ENCODE measurements at places on chromosomes 5 and 9.

GRCh38 chr5:158499892-158500418, 599.8 kb downstream of the EBF1 start:
- no peak for DNase-seq

- peak; percentile 40 for DNase-seq
Measured at GRCh38 chr5:141637123-141637766, 448 bp downstream of the RELL2 start.

- DNase-seq = no peak
Measured at GRCh38 chr9:89078421-89078820, 87.2 kb downstream of the S1PR3 start.

DNA sequence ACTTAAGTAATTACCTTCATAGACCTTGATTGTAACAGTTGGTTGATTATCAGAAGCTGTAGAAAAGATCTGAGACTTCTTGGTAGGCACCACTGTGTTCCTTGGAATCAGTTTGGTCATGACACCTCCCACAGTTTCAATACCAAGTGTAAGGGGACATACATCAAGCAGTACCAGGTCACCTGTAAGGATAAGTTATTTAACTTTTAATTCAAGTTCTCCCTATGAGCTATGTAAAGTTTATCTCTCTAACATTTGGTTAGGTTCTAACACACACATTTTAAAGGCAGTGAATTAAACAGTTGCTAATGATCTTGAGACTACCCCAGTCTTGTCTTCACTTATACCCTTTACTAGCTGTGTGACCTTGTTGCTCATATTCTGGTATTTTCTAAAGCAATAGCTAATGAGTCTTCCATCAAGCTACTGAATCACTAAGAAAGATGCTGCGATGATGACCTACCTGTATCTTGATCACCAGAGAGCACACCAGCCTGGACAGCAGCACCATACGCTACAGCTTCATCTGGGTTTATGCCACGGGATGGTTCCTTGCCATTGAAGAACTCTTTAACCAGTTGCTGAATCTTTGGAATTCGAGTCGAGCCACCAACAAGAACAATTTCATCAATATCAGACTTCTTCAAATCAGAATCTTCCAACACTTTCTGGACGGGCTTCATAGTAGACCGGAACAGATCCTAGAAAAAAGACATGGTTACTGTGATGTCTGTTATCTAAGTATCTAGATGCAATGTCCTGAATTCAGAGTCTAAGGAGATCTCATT, 2.8 kb downstream of the HSPA5 start:
- no peak for DNase-seq

- DNase-seq = no peak
Measured at GRCh38 chr5:154394307-154394706, 51.5 kb upstream of the SAP30L start.

- DNase-seq = no peak
Measured at GRCh38 chr5:32129074-32129598, 45.0 kb downstream of the GOLPH3 start.

DNA sequence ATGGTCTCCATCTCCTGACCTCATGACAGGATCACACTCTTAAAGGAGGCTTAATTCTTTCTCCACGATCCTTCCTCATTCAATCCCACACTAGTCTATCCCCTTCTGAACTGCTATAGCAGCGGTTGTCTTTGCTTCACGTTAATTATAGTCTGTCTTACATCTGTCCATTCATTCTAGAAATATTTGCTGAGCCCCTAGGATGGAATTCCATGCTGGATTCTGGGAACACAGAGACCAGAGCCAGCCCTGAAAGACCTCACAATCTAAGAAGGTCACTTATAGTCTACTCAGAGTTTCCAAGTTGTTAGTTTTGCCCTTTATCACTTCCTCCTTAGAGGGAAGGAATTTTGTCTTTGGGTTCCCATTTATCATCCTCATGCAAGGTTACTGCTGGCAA, 193.5 kb downstream of the GAS1 start:
- DNase-seq = no peak

- no peak for DNase-seq
Measured at GRCh38 chr9:76444322-76444929, 14.6 kb upstream of the GCNT1 start.
